ENCODE measurements at places on chromosomes 6 and 20. TPM values are rescaled to one million over a fixed set of nuclear protein-coding genes. Genes with fewer than 3 reads are reported as not detected.

EPHA7 gene
- not detected for total RNA-seq

ZSCAN16 gene
- 3.8 TPM for total RNA-seq

NOTCH4 gene
- 0.72 TPM for total RNA-seq

ISM1 gene
- not detected for total RNA-seq

ANGPT4 gene
- total RNA-seq: not detected

STMND1 gene
- not detected for total RNA-seq

HLA-DRB5 gene
- under 0.01 TPM for total RNA-seq

PAX1 gene
- total RNA-seq: not detected

C6orf163 gene
- total RNA-seq: not detected

TRPC4AP gene
- 34.5 TPM for total RNA-seq

HMGCLL1 gene
- total RNA-seq: not detected

TFAP2D gene
- total RNA-seq: not detected

UTRN gene
- 24.5 TPM for total RNA-seq
